ENCODE measurements at places on chromosomes 11 and 22.

- DNase-seq: no peak
These were observed 45.0 kb upstream of the FTH1 start for GRCh38 chr11:62012451-62012831.

- DNase-seq: no peak
These were observed 3.7 kb downstream of the TST start for GRCh38 chr22:37015587-37015878.

- DNase-seq: no peak
These were observed 140.7 kb upstream of the ANO3 start for GRCh38 chr11:26191193-26191592.

DNA sequence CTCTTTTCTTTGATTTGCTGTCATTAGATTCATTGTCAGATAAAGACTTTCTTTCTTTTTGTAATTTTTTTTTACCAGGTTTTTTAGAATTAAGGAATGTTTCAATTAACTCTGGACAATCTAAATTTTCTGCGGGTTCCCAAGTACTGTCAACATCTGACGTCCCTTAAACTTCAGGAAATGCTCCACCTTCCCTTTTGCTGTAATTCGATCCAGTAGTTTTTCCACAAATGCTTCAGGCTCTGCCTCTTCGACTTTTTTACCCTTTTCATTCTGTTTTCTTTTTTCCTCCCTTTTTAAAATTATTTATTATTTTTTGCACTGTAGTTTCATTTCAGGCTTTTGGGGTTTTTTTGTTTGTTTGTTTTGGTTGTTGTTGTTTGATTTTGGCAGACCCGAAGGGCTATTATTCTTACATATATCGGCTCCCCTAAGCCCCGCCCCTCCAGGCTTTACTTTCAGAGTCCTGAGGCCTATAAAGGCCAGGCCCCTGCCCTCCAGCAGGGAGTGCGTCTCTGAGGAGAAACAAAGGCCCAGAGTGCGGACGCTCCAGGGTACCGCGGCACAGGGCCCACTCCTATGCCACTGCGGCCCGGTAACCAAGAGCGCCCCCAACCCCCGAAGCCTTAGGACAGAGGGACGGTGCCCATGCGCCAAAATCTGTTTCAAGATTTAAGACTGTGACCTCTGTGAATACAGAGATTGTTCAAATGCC is 116.4 kb downstream of the TYR start:
- no peak for DNase-seq

GRCh38 chr11:124340142-124340447 is 20.1 kb upstream of the OR8D2 start:
- no peak for DNase-seq

- DNase-seq: no peak
These were observed 160.7 kb downstream of the SOX6 start for GRCh38 chr11:16195651-16196050.

DNA sequence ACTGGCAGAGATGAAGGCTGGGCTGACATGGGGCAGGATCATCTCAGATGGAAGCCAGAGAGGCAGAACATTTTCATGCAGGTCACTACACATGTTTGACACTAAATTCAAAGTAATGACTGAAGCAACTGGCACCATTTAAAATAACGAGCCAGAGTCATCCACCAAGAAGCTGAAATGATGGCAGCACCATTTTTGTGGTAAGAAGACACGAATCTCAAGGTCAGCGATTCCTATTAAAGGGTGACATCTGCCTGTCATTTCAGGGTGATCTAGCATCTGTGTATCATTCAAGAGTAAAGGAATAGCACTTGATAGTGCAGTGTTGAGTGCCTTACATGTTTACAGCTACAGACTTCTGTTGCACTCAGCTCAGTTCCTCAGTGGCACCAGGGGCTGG is 113.4 kb upstream of the C11orf87 start:
- DNase-seq: no peak

DNA sequence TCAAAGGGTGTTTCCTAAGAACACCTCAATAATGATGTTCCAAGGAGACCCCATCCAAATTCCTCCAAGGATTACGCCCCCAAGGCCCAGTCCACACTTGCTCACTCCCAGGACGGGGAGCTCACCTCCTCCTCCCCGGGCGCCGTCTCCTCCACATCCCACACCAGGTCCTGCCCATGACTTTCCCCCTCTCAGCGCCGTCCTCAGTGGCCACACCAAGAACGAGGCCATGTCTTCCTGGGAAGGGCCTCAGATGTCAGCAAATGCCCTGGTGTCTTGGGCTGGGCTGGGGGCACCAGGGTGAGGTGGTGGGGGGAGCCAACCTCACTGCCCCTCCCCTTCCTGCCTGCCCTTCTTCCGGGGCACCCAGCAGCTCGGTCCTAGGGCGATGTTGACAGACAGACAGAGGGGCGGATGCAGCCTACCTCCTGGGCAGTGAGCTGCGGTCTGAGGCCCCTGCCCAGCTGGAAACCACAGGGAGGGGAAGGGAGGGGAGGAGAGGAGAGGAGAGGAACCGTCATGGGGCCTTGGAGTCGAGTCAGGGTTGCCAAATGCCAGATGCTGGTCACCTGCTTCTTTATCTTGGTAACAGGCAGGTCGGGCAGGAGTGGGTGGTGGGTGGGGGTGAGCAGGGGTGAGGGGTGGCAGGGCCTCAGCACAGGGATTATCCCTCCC is at the start of the genes C11orf21 and TSPAN32:
C11orf21 (minus strand) TSS at position 288 of the 675 bp plus-strand sequence; CDS start at position 178, 110 bp downstream.
TSPAN32 (plus strand) TSS at position 383 of the 675 bp plus-strand sequence; CDS start at position 520, 137 bp downstream.
- DNase-seq: no peak

GRCh38 chr11:36417154-36417553 is 92.9 kb downstream of the TRAF6 start:
- DNase-seq: no peak

GRCh38 chr11:5476186-5476819 is 12.2 kb upstream of the OR52D1 start:
- no peak for DNase-seq

DNA sequence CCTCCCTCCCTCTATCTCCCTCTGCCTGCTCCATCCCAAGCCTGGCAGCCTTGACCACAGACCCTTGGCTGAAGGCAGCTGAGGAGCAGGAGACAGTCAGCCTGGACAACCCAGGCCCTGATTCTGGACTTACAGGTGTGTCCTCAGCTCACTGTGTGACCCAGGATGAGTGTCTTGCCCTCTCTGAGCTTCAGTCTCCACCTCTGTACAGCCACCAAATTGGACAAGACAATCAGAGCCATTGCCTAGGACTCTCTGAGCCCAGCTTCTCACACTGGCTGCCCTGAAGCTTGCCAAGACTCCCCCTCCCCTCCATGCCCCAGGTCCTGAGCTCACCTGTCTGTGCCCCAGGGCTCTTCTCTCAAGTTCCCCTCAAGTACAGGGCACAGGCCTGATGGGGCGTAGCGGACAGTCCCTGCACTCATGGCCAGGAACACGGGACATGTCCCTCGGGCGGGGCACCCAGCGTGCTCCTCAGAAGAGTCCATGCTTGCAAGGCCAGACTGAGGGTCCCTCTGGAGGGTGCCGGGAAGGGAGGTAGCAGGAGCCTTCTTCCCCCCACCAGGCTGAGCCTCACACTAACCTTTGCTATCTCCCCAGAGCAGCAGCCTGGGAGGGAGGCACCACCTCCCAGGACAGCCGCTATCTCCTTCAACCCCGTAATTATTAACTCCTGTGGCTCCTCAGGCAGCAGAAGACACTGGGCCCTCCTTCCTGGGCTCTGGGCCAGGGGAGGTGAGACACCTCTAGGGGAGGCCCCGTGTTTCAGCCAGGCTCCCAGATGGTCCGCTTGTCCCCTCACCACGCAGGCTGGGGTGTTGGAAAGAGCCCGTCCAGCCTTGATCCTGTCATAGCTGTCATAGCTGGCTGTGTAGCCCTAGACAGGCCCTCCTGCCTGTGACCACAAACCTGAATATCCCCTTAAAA is 2.6 kb upstream of the RAB3IL1 start:
- DNase-seq: no peak

- DNase-seq: no peak
These were observed 7.7 kb downstream of the MPPED1 start for GRCh38 chr22:43419371-43420080.

DNA sequence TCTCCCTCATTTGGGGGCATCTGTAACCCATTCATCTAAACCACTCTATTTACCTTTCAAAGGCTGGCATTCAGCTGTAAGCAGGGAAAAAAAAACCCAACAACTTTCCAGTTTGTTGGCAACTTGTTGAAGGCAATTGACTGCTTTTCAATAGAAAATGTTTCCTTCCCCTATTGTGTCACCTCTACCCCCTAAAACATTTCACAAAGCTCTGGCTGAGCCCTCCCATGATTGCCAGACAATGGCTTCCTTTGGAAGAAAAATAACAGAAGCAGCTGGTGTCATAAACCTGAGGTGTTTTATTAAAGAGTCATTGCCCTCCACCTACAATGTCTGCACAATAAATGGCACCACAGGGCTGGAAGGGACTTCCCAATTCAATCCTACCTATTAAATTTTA is 22.1 kb upstream of the PSMA1 start:
- no peak for DNase-seq

- DNase-seq: no peak
These were observed 566.4 kb downstream of the METTL15 start for GRCh38 chr11:28674433-28675103.

DNA sequence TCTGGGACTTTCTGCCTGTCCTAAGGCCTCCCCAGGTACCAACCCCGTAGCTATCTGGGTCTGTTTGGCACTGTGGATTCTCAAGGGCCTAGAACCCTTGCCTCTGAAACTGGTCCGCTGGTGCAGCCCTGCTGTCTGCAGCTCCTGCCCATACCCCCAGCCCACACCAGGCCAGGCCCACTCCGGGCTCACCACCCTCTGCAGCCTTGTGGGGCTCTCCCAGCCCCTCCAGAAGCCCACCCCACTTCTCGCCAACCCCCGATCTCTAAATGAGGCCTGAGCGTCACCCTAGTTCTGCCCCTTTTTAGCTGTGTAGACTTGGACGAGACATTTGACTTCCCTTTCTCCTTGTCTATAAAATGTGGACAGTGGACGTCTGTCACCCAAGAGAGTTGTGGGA is 4.7 kb downstream of the KLHDC7B start:
- DNase-seq: no peak

- no peak for DNase-seq
These were observed 2.0 kb downstream of the FAT3 start for GRCh38 chr11:92226331-92227229.

DNA sequence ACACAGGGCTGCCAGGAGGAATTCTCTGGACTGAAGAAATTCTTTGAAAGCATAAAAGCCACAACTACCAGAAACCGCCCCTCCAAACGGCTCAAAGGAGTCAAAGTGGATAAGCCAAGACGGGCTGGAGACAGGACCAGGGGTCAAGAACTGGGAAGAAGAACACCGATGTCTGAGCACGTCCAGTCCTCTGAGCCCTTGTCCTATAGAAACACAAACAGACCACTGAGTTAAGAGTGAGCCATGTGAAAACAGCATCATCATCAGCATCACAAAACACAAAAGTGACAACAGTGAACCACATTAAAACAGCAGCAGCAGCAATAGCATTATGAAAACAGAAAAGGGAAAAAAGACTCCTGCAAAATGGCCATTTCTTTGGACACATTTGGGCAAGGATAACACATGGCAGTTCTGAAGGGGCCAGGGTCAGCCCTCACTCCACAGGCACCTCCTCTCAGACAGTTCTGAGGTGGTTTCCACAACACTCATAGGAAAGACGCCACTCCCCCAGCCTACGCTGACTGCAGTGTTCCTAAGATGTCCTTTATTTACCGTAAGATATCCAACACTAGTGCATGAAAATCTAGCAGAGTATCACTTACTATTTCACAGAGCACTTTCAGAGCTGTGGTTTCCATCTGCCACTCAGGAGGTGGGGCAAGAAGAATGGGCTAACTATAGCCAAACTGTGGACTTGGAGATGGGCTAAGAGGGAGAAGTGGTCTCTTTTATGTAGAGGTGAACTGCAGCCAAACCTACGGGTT is 28.6 kb upstream of the YPEL1 start:
- DNase-seq: no peak

DNA sequence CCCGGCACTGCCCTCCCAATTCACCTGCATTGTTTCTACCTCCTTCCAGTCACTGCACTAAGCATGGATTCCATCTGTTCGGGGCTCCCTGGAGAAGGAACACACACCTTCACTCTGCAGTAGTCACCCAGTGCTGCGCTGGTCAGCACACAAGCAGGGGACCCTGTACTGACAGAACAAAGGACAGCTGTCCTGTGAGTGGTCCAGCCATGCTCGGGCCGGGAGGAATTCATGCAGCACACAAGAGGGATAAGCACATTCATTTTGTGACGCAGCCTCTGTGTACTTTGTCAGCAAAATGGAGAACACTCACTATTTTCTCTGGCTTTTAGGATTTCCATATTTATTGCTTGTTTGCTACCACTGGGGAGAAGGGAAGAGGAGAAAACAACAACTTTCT is 167.3 kb downstream of the NTM start:
- DNase-seq: no peak

DNA sequence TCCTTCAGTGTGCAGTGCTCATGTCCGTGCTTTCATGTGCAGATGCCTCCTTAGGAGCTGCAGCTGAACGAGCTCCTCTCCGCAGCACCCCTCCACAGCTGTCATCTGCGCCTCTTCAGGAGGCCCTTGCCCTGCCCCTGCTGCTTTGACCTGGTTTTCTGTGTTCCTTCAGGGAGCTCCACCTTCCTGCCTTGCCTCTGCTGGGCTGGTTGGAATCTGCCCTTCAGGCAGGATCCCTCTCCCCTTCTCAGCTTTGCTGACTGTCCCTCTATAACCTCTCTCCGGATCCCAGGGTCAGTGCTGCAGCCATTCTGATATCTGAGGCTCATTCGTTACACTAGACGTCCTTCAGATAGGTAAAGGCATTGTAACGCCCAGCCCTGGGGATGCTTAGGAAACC is 67.9 kb downstream of the SCN3B start:
- no peak for DNase-seq

- DNase-seq: no peak
These were observed 1.2 kb downstream of the OR6T1 start for GRCh38 chr11:123942413-123942812.

DNA sequence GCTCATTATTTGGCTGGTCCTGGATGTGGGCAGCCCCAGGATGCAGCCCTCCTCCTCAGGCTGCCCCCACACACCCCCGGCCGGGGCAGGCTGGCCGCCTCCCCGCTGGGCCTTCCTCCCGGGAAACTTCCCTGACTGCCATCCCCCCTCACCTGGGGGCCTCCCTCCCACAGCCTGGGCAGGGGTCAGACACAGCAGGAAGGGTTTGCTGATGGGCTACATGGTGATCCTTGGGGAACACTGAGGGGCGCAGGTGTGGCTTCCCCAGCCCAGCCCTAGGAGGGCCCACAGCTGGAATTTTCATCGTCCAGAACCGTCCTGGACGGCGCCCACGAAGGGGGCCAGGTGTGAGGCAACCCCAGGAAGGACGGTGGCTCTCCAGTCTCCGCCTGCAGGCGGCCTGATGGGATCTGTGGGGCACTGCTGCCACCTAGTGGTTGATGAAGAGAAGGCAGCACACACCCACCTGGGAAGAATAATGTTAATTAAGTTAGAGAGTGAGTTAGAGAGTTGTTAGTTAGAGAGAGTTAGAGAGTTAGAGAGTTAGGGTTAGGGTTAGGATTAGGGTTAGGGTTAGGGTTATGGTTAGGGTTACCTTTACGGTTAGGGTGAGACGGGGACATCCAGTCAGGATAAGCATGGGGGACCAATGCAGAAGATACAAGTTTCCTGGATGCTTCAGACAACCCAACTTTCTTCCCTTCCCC is 75.9 kb upstream of the PRR5 start:
- DNase-seq: peak; percentile 61
